Activated T-cell treated with anti-CD3 and anti-CD28 coated beads, Interleukin-2, amount 50 U/mL, for 72 hours (primary cell): ENCODE measurements at places on chromosomes 7 and 10.

DNA sequence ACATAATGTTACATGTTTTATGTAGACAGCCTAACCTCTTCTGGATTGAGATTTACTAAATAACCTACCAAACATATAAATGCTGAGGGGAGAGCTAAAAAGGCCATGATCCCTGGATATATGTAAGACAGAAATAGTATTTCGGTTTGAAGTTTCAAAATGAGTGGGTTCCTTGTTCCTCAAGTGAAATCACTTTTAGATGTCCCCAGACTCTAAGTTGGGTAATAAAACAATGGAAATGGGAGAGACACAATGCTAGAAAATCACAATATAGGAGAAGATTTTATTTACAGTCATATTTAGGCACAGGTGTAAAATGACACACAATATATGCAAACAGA, 56.5 kb downstream of the SHTN1 start:
- no peak for DNase-seq

DNA sequence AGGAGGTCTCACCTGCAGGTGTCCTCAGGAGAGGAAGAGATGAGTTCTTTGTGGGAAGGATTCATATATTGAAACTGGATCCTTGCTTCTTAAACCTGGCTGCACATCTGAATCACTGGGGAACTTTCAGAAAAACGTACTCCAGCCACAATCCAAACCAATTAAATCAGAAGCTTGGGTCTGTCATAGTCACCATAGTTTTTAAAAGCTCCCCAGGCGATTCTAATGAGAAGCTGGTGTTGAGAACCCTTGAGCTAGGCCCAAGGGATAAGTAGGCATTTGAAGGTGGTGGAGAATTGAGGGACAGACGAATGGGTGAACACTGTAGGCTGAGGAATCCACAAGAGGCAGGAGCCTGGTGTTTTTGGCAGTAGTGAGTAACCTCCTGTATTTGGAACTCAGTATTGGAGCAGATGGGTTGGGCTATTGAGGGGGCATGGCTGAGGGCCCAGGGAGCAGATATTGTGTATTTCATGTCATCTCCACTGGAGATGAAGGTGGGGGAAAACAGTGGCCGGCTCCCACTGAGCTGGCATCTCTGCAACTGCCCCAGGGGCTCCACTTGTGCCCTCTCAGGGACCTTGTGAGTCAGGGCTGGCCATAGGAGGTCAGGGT, 14.5 kb downstream of the ADCYAP1R1 start:
- no peak for DNase-seq

GRCh38 chr7:103524042-103524907, 78.3 kb upstream of the SLC26A5 start:
- DNase-seq: no peak

- DNase-seq: no peak
Observed at GRCh38 chr10:23053036-23053435, 42.3 kb upstream of the MSRB2 start.

GRCh38 chr7:120539321-120539720, 266.3 kb downstream of the KCND2 start:
- DNase-seq: no peak

GRCh38 chr10:114914560-114914959, 23.4 kb upstream of the TRUB1 start:
- no peak for DNase-seq

- no peak for DNase-seq
Observed at GRCh38 chr10:75569506-75569905, 138.1 kb downstream of the LRMDA start.

- DNase-seq: peak; percentile 46
Observed at GRCh38 chr7:43076189-43076605, 36.2 kb upstream of the HECW1 start.

GRCh38 chr7:42452356-42452755, 215.3 kb upstream of the GLI3 start:
- no peak for DNase-seq

DNA sequence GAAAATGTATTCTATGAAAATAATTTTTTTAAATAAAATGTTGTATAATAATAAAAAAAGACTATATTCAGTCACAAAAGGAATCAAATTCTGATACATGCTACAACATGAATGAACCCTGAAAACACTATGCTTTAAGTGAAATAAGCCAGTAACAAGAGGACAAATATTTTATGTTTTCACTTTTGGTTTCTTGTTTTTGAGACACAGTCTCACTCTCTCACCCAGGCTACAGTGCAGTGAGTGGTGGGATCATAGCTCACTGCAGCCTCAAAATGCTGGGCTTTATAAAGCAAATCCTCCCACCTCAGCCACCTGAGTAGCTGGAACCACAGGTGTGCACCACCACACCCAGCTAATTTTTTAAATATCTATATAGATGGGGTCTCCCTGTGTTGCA, 64.2 kb downstream of the CNOT4 start:
- DNase-seq: no peak

DNA sequence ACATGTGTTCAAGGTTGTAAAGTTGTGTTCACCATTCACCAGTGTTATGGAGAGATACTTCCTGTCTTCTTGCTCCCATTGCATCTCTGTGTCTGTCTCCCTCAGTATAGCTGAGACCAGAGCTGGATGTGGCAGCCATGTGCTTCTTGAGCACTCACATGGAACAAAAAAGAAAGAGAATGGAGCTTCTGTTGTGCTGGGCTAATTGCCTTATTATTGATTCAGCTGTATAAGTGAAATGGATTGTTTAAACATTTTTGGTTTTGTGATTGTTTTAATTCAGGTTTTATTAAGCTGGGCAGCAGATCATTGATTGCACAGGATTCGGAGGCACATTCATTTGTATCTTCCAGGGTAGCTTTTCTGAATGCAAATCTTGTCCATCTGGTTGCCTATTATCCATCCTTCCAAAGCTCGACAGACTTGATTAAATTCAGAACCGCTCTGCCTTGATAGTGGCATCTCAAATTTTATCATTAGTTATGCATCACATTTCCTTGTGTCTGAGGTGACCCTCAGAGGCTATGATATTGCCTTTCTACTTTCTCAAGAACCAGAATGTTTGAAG, 119.9 kb downstream of the CCNY start:
- no peak for DNase-seq

DNA sequence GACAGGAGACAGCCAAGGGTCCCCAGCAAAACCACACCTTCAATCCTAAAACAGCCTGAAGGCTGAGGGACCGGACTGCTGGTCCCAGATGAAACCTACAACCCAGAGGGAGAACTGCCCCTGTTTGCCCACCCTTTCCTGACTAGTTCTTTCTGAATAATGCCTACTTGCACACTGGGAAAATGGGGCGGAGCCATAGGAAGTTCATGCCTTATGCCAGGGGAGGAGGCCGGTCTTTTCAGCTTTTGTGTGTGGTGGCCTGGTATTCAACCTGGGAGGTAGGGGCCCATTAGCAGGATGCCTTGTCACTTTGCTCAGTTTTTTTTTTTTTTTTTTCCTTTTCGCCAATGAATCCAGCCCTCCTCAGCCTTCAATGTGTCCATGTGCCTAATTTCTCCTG, 20.7 kb downstream of the TOMM7 start:
- DNase-seq: no peak

GRCh38 chr7:87361320-87361719, 15.9 kb downstream of the CROT start:
- DNase-seq: no peak

GRCh38 chr10:37976880-37977203, 395 bp upstream of the ZNF25 start:
- no peak for DNase-seq

- DNase-seq: no peak
Observed at GRCh38 chr10:127977357-127978009, 70.6 kb downstream of the PTPRE start.

- no peak for DNase-seq
Observed at GRCh38 chr7:32022966-32023365, 47.2 kb downstream of the PDE1C start.

GRCh38 chr7:88455696-88456095, 149.0 kb upstream of the STEAP4 start:
- DNase-seq: no peak

DNA sequence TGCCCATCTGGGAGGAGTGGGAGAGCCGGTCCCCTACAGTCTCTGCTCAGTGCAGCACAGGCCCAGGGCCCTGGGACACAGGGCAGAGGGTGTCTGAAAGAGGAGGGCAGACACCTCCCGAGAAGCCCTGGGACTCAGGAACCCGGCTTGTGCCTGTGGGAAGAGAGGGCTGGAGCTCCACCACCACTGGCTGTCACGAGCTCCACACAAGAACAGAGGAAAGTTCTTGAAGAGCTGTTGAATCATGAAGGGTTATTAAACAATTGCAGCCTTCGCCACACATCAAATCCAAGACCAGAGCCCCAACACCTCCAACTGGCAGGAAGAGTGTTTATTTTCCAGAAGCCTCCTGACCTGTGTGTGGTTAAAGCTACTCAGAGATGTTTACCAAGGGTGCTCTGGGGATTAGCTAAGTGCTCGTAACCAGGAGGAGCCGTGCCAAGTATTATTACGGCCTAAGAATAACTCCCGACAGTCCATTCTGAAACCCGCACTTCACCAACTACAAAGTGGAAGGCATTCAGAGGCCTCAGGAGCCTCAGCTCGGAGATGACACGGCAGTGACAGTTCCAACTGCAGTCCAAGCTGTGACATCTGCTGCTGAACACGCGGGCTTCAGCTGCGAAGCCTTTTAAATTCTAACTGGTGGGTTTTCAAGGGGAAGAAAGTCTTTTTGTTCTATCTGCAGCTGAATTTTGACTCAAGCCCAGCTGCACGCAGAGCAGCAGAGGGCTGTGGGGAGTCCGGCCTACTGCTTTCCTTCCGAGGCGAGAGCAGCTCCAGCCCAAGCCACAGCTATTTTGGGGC, 75.1 kb downstream of the MAD1L1 start:
- no peak for DNase-seq

- DNase-seq: no peak
Observed at GRCh38 chr10:30151581-30152389, 92.4 kb upstream of the JCAD start.

DNA sequence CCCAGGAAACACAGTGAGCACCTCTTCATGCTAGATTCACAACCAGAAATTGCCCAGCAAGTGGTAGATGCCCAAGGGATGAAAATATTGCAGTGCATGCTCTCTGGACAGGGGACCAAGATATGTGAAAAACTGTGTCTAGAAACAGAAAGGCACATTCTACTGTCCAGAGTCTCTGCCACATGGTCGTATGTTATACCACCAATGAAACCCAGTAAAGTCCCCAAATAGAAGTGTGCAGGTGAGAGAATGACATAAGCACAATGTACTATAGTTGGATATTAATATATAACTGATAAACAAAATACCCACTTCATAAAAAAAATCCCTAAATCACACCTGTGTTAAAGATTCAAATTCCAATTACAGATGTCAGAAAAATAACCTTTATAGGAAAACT, 43.8 kb downstream of the RASGEF1A start:
- no peak for DNase-seq

GRCh38 chr7:16404636-16405035, 16.7 kb downstream of the CRPPA start:
- no peak for DNase-seq

GRCh38 chr7:134287916-134288659, 28.6 kb downstream of the SLC35B4 start:
- DNase-seq: no peak

- DNase-seq: no peak
Observed at GRCh38 chr7:138282997-138283396, 177.1 kb upstream of the TRIM24 start.

DNA sequence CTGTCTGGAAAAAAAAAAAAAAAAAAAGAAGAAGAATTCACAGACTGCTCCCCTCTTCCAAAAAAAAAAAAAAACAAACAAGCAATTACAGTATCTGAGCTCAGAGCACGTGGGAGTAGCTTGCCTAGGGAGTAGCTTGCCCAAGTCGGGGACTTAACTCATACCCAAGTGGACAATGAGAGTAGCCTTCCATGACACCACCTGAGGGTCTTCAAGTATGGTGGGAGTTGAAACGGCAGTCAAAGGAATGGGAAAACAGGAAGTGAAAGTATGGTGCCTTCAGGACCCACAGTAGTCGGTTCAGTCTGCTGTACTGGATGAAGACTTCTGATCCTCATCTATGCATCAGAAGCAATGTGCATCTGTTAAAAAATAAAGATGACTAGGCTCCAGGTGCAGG, 10.6 kb downstream of the VOPP1 start:
- DNase-seq: no peak

- DNase-seq: peak; percentile 73
Observed at GRCh38 chr10:80699602-80700039, 161.9 kb downstream of the SH2D4B start.

- DNase-seq: no peak
Observed at GRCh38 chr7:112484671-112485167, 3.9 kb downstream of the LSMEM1 start.

- no peak for DNase-seq
Observed at GRCh38 chr10:131071721-131072120, 239.8 kb downstream of the TCERG1L start.

- DNase-seq: no peak
Observed at GRCh38 chr7:7664291-7664690, 23.7 kb downstream of the UMAD1 start.

- no peak for DNase-seq
Observed at GRCh38 chr10:102131286-102132170, 1.3 kb upstream of the PPRC1 start.

DNA sequence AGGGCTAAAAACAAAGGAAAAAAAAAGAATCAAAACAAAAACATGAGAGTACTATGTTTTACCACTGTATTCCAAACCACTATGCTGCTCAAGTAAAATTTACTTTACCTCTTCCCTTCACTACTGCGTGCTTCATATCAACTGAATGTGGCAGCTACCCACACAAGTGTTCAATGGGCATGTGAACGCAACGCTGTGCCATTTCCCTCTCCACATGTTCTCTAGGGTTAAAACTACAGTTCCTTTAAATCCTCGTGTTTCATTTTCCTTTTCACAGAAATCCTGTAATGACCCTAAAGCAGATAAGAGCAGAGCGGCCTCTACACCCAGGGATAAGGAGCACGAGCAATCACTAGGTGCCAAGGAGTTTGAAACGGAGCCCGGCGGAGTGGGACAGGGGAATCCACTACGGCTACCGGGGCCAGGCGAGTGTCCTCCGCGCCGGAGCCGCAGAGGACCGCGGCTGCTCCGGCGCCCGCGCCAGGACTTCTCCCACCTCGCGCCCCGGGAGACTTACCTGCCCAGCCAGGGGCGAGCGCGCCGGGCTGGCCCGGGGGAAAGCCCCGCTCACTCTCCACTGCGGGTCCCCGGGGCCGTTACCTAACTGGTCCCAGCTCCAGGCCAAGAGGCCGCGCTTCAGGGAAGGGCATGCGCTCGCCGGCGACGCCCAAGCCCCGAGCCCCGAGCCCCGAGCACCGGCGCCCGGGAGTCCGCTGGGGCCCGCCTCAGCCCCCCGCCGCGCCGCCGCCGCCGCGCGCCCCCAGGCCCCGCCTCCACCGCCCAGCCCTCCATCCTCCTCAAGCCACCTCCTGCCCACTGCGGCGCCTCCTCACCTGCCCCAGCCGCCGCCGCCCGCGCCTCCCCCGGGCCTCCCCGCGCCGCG, 711 bp downstream of the NAMPT start:
- peak; percentile 67 for DNase-seq
